ENCODE measurements at places on chromosomes 7 and 10. TPM values are rescaled to one million over a fixed set of nuclear protein-coding genes. Genes with fewer than 3 reads are reported as not detected.

BTBD16 gene
- not detected for total RNA-seq

SDK1 gene
- total RNA-seq: 11.8 TPM

PRR15 gene
- total RNA-seq: not detected

PIP gene
- total RNA-seq: not detected

ZNF107 gene
- total RNA-seq: 8.3 TPM

SPAM1 gene
- total RNA-seq: not detected

NEBL gene
- 1.1 TPM for total RNA-seq

GNAI1 gene
- total RNA-seq: 66.0 TPM

CTNNA3 gene
- total RNA-seq: 1.5 TPM

SLC29A4 gene
- 0.33 TPM for total RNA-seq

RBM33 gene
- total RNA-seq: 34.6 TPM

UCMA gene
- total RNA-seq: not detected

CACNB2 gene
- 85.3 TPM for total RNA-seq

ZDHHC16 gene
- total RNA-seq: 15.7 TPM

PLCE1 gene
- 6.9 TPM for total RNA-seq

AHR gene
- total RNA-seq: 76.0 TPM

LIPN gene
- total RNA-seq: 1.4 TPM

TUBAL3 gene
- total RNA-seq: not detected

ACSM6 gene
- total RNA-seq: not detected

PARP12 gene
- total RNA-seq: 20.6 TPM

LFNG gene
- 5.0 TPM for total RNA-seq

ZSCAN21 gene
- total RNA-seq: 21.8 TPM

CCL26 gene
- 3.3 TPM for total RNA-seq

DDX50 gene
- 51.7 TPM for total RNA-seq

KCNIP2 gene
- total RNA-seq: 1.8 TPM

ACTL6B gene
- 0.68 TPM for total RNA-seq

AOAH gene
- total RNA-seq: 13.9 TPM

ZNF804B gene
- not detected for total RNA-seq

R3HCC1L gene
- 14.4 TPM for total RNA-seq

FAM25C gene
- not detected for total RNA-seq

SCART1 gene
- 1.3 TPM for total RNA-seq

PRKAR2B gene
- 20.2 TPM for total RNA-seq

SH2D4B gene
- total RNA-seq: not detected

CPXM2 gene
- 48.5 TPM for total RNA-seq

TMEM273 gene
- 17.8 TPM for total RNA-seq

CYP3A5 gene
- total RNA-seq: 2.2 TPM

MALRD1 gene
- 4.7 TPM for total RNA-seq

Data from sigmoid colon (tissue), 7 donors.